HCT116 (cell line): ENCODE measurements at places on chromosomes 1 and 21. TPM values are rescaled to one million over a fixed set of nuclear protein-coding genes. Genes with fewer than 3 reads are reported as not detected.

The TSPAN2 gene
- 0.98 TPM for total RNA-seq

The MAN1C1 gene
- 1.2 TPM for total RNA-seq

The ETV3L gene
- total RNA-seq = not detected

The WNT2B gene
- total RNA-seq = 1.5 TPM

The LAMC1 gene
- 61.2 TPM for total RNA-seq

The ALX3 gene
- not detected for total RNA-seq

The TNFSF4 gene
- total RNA-seq = 0.89 TPM

The PDZK1 gene
- 0.27 TPM for total RNA-seq

The PHACTR4 gene
- 36.0 TPM for total RNA-seq

The IFI44L gene
- total RNA-seq = 0.10 TPM

The OR14K1 gene
- not detected for total RNA-seq

The ALPL gene
- 0.61 TPM for total RNA-seq

The TRIM46 gene
- total RNA-seq = 3.8 TPM

The B3GALNT2 gene
- 36.8 TPM for total RNA-seq
